Activated T-cell treated with anti-CD3 and anti-CD28 coated beads, Interleukin-2, amount 50 U/mL, for 72 hours (primary cell): ENCODE measurements at places on chromosomes 4 and X.

DNA sequence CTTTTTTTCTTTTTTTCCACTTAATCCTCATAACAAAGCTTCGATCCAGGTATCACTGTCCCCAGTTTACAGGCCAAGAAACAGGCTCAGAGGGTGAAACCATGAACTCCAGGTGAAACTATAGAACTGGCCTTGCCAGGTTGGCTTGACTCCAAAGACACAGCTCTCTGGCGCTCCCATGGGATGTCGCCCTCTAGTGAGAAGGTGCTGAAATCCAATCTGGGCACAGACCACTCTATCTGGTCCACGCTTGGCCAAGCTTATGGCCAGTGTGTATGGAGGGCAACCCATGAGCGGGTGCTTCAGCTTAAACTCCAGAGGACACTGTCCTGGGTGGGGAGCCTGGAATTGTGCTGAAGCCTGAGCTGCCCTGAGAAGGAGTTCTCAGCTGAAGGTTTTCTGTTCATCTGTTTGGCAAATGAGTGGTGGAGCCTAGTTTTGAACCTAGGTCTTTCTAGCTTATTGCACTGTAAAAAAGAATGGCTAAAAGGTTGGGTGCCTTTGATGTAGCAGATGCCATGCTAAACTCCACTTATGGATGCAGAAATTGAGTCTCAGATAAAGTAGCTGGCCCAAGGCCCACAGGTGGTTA lies 70.5 kb downstream of the SEL1L3 start:
- peak; percentile 15 for DNase-seq

DNA sequence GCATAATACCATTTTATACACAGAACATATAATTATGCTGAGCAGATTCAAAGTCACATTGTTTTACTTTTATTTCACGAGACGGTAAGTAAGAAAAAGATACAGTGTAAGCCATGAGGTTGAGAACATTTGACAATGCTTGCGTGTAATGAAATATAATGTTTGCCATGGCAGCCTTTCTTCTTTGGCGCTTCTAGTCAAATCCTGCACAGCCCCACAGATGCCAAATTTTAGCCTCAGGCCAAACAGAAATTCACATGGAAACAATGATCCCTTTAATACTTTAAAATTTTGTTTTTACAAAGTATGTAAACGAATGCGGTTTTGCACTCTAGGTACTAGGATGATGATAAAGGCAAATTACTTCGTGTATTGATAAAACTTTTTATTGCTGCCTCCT lies 502.7 kb upstream of the SMIM31 start:
- no peak for DNase-seq

- DNase-seq, result no peak
These were observed 14.1 kb downstream of the PSAPL1 start for GRCh38 chr4:7420661-7421040.

GRCh38 chrX:132094164-132094563 lies 33.7 kb downstream of the FRMD7 start:
- DNase-seq, result no peak

DNA sequence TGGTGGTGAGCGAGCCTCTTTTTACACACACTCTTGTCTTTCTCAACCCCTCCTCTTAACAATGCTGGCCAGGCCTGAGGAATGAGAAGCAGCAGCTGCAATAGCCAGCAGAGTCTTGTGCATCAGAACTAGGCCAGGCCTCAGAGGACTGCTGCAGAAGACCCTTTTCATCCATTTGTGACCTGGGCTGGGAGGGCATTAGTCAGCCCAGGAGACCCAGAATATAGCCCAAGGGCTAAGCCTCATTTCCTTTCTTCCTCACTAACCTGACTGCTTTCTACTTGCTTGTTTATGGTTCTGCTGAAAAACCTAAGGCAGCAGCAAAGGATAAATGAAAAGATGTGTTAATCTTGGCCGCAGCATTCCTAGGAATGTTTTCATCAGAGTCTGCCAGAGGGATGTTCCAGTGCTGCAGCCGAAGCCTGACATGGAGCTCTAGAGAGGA lies 254.7 kb upstream of the AR start:
- no peak for DNase-seq

DNA sequence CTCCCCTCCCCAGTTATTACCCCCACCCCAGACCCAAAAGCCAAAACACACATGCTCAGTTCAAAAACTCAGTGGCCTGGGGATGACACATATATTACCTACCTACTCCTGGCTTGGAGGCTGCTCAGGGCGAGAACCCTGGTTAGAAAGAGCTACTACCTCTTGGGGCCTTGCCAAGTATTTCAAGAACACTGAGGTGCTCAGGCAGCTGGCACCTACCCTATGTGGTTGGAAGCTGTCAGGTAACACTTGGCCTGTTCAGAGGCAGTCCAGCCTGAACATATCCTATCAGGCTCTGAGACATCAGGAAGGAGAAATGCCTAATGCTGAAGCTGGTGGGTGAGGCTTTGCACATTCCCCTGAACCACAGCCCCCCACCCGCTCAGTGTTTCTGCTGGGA lies 4.9 kb downstream of the BCAP31 start:
- DNase-seq, result no peak

DNA sequence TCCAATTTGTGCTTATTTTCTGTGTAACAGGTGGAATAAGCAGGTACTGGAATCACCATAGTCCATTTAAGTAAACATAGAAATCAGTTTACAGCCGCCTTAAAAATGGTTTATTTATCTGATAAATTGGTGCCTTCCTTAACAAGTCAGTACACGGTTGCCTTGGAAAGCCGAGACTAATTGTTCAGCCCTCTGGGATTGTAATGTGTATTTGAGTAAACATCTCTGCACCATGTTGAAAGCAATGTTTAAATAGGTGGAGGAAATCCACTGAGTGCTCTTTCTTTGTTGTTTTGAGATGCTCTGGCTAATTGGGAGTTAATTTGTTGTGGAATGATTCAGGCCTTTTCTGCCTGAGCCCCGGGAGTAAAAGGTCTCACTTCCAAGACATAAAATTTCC lies 45.7 kb upstream of the ADRA2C start:
- no peak for DNase-seq

GRCh38 chrX:24799565-24799964 lies 105.8 kb downstream of the POLA1 start:
- DNase-seq, result no peak

DNA sequence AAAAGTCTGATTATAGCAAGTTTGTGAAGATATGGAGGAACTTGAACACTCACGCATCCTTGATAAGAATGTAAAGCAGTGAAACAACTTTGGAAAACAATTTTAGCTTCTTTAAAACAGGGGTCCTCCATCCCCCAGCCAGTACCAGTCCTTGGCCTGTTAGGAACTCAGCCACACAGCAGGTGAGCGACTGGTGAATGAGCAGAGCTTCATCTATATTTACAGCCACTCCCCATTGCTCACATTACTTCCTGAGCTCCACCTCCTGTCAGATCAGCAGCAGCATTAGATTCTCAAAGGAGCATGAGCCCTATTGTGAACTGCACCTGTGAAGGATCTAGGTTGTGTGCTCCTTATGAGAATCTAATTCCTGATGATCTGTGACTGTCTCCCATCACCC lies 530.3 kb upstream of the PRKX start:
- DNase-seq, result no peak

DNA sequence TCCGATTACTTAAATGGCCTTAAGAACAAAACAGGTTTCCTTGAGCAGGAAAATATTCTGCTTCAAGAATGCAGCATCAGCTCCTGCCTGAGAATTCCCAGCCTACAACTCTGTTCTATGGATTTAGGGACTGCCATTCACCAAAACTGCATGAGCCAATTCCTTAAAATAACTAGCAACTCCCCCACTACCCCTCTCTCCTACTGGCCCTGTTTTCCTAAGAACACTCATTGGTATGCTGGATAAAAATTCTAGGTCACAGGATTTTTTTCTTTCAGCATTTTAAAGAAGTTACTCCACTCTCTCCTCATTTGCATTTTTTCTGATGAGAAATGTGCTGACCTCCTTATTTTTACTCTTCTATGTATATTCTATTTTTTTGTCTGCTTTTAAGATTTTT lies 347.1 kb downstream of the IDS start:
- no peak for DNase-seq

DNA sequence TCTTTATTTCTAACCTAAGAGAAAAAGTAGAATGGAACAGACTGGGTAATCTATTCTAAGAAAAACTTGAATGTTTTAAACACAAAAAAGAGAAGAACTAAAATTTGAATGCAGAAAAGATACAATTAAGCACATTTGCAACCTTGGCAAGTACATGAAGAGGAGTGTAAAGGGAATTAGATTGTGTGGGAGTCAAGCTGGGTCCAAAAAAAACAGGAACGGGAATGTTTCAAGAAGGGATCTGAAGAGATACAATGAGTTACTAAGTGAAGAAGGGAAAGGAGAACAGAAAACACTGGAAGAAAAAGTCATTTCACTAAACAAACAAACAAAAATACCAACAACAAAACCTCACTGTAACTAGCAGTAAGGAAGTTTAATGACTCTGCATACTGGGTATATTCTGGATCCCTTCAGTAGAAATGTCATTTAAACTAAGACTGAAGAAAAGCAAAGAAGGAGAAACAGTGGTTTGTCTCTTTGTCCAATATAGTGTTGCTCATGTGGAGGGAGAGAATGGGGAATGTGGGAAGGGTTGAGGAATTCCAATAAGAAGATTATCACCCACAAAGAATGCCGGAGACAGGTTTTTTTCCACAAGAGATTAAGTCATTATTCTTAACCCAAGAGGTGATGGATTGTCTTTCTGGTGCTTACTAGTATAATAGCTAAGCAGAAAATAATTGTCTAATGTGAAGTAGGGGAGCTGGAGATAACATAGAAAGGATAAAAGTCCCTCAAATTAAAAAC lies 50.4 kb upstream of the PTPN13 start:
- no peak for DNase-seq

GRCh38 chr4:85084371-85085094 lies 118.0 kb upstream of the WDFY3 start:
- peak; percentile 8 for DNase-seq

GRCh38 chr4:158020734-158021346 lies 152.0 kb downstream of the GASK1B start:
- DNase-seq, result no peak

DNA sequence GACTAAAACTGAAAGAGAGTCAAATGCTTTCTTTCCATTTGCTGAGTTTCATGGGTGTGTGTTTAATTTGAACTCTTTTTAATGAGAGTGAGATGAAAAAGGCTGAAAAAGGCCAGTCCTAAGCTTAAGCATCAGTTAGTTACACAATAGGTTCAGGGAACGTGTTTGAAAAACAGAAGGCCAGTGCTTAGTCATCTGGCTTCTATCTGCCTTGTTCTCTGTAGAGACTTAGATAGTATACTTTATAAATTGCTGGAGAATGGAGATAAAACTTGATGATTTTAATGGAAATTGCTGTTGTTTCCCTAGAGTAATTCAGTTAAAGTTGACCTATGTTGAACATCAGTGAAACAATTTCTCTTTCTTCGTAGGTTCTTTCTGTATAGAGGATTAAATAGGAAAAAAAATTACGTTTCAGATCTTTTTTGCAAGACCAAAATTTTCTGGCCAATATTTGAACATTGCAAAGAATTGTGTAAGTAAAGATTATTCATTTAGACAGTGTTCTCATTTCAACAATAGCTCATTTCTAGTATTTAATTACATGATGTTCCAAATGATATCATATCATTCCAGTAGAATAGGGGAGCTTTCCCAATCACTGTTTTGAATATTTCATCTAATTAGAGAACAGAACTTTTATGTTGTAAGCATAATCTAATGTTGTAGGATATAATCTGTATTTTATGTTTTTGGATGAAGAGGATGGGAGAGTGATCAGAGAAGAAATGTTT lies 1088.8 kb downstream of the ADGRL3 start:
- DNase-seq, result no peak

DNA sequence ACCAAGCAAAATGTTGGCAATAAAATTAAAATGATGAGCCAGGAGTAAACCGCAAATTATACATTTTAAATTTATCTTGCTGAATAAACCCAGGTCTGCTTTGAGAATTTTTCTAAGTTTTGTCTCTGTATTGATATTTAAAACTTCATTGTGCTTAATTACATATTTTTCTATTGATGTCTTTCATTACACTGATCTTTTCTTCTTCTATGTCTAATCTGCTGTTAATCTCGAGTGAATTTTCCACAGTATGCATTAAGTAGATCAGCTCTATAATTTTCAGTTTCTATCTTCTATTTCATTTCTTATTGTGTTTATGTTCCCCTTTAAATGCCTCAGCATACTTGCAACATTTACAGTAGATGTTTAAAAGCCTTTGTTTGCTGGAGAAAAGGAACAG lies 918.7 kb downstream of the FAT4 start:
- no peak for DNase-seq

DNA sequence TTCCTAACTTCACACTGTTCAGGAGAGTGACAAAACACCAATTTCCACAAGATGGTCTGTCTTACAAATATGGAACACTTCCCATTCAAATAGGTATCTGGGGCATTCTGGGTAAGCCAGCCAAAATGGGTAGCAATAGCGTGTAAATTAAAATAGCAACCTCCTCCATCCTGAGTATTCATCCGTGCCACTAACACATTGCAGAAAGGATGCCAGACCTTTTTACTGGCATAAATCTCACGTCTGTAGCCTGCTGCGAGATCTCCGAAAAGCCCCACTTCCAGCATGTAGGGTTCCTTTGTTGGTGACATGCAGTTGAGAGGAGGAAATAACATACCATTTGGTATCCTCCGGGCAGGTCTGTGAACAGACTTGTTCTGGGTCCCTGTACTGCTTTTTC lies 52.7 kb upstream of the RAI2 start:
- DNase-seq, result no peak

DNA sequence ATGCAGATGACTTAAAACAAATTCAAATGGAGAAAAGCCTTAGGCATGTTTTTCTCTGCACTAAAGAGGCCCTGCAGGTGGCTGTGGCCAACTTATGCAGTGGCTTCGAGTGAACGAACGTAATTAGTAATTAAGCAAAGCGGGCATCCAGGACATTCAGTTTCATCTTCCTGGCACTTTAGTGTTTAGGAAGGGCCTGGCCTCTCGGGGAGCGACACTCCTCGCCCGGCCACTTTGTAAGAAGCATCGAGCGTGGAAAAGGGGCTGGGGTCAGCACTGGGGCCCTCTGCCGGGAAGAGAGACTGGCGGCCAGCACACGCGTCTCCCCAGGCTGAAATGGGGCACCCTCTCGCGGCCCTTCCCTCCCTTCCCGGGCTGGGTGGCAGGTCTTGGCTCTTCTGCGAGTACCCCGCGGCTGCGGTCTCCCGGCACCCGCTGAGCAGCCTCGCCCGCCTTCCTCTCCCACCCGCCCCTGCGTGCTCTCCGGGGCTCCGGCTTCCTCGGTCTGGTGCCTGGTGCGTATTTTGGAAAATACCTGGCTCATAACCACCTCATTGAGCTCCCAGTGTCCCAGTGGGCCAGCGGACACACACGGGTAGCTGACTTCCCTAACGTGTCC lies 677 bp upstream of the CYP4V2 start:
- DNase-seq, result peak; percentile 41

DNA sequence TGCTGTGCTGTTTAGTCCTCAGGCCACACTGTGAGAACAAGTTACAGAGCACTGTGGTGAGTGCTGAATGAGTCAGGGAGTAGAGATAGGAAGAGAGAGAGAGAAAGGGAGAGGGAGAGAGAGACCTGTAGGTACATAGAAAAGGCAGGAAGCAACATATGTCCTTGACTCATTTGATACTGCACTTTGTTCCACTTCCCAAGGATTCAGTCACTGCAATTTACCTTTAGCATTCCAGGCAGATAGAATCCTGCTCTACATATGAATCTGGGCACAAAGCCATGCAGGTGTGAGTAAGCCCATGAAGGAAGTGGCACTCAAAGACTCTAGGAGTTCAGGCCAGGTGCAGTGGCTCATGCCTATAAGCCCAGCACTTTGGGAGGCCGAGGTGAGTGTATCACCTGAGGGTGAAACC lies 1.0 kb upstream of the DAPP1 start:
- DNase-seq, result peak; percentile 25

GRCh38 chr4:141637565-141637964 lies 1.2 kb downstream of the IL15 start:
- DNase-seq, result no peak
